ENCODE measurements at places on chromosomes 2 and 18.

- DNase-seq = no peak
Measured at GRCh38 chr18:43442571-43442970, 165.3 kb upstream of the SYT4 start.

DNA sequence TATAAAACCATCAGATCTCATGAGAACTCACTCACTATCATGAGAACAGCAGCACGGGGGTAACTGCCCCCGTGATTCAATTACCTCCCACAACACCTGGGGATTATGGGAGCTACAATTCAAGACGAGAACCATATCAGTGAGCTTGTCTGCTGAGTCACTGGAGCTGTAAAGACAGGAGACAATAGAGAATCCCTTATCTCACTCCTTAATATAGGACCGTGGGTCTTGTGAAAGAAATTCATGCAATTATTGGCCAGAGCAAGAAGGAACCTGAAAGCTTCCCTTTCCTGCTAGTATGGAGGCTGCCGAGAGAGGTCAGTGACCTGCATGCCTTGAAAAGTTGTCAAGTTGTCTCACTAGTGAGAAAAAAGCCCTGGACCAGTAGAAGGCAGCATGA lies 9.5 kb upstream of the TNFAIP6 start:
- no peak for DNase-seq

DNA sequence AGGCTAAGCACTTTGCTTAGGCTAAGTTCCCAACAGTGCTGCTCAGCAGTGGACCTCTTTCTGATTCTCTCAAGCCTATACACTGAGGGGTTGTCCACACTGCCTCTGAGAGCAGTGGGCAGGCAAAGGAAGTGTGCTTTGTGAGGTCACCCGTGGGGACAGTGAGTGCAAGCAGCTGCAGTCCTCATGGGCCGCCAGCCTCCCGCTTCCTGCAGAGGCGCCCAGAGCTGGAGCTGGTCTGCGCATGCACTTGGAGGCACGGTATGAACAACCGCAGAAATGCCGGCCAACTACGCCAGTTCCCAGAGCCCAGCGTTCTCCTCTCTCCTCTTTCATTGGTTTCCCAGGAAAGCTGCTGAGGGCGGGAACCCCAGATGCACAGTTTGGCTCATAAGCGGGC lies 149.5 kb upstream of the DLX2 start:
- DNase-seq = no peak

DNA sequence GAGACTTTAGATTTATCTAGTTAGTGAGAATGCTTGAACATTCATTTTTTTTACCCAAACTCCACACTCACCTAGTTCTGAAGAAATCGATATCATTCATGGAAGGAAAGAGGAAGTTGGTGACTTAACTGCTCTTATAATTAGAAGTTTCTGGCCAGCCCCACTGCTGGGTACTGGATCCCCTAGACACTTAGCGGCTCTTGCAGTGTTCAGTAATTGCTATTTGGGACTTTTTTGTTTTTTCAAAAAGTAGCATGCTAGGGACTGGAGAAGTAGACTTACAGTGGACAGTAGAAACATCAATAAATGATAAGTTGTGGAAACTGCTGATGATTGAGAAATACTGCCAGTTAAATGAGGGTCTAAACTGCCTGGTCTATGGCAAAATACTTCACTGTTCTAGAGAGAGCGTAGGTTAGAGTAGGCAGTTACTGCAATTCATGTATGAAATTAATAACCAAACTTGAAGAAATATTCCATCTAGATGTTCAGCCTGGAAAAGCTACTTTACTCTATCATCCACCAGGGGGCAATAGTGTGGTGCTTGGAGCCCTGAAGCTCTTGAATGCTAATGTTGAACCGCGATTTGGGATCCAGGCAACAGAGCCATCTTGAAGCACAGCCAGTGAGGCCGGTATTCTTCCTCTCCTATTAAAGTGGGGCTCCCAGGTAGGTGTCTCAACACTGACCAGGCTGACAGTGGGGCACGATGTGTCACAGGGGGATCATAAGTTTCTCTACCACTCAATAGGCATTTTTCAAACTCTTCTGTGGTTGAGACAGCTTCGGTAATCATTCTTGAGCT lies 146.1 kb upstream of the SESTD1 start:
- DNase-seq = peak; percentile 23

DNA sequence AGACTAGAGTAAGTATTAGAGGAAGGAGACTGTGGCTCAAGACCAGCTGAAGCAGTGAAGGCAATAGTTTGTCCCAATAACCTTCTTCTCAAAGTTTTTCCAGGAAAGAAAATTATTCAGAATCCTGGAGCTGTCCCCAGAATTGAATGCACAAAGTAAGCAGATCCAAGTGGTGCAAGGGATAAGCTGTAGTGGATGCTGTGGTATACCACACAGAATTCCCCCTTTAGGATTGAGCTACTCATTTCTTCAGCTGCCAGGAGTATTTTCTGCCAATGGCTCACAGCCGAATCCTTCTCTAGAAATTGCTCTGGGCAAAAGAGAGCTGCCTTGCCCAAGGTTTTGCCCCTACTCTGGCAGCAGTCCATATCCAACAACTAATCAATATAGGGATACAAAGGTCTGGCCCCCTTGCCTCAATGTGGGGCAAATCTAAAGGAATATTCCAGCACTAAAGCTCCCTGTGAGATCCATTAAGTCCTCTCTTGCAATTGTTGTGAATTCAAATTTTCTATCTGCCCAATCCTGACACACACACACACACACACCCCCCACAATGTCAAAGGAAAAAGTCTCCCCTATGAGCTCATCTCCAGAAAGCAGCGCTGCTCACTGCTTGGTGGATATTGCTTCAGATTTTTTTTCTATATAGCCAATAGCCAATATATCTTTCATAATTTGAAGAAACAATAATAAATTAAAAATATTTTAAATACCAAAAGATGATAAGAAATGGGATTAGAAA lies 18.4 kb upstream of the TCF7L1 start:
- DNase-seq = no peak

DNA sequence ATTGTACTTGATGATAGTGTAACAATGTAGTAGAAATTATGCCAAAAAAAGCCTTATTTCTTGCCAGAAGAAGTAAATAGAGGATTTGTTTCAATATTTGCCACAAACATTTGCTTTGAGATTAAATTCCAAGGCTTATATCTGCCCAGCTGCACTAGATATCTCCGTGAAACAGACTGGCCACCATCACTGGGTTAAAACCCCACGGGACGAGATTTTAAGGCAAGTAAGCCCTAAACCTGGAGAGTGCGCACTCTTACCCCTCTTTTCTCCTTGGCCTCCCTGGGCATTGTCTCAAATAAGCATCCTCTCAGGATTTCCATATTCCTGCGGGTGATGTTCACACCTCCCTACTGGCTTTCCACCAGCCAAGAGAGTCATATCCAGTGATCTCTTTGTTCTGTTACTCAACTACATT lies 334.4 kb downstream of the AGPS start:
- no peak for DNase-seq

DNA sequence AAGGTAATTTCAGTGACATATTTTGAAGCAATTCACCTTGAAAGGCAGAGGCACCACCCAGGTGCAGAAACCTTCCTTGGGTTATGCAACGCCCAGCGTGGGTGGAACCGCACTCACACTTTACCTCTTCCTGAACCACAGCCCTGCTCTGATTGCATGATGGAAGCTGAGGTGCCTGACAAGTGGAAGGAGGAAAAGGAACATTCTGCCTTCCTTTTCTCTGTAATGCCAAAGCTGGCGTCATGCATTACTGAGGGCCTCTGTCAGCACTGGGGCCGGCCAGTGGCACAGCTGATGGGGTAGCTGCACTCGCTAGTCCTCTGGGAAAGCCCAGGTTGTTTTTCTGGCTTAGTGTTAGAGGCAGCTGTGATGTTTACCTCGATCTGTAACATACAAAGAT lies 266.5 kb downstream of the NEDD4L start:
- DNase-seq = no peak

DNA sequence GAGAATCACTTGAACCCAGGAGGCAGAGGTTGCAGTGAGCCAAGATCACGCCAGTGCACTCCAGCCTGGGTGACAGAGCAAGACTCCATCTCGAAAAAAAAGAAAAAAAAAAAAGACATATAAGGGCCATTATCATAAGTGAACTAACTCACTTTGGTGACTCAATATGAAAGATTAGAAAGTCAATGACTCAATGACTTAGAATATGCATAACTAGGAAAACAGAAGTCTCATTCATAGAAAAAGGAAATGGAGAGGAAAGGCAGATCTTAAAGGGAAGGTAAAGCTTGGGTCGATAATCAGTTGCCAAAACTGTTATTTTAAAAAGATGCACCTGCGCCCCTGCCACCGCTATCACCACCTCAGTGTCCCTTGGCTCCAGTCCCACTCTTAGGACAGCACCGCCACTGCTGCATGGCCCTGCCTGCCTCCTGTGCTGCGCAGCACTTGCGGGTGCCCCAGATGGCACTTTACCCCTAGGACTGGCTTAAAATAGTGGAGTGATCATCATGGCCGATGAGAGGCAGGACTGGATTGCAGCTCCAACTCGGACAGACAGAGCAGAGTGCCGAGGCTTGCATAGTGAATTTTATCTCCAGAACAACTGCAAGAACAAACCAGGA lies 54.7 kb downstream of the INO80D start:
- no peak for DNase-seq

DNA sequence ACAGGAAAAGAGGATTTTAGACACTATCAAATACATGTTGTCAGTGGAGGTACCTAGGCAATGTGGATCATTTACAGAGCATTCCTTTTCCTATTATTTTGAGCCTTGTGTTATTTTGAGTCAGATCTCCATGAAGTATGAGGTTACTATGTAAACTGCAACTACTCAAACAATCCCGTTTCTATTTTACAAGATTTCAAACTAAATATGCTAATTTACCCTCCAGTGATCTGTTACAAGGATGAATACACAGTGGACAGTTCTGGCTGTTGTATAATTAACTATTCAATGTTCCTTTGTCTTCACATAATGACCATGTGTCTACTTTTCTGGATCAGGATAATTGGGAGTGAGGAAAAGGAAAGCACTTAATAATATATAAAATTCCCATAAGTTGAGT lies 4.6 kb downstream of the HOXD1 start:
- DNase-seq = no peak

GRCh38 chr18:41703744-41704530 lies 251.1 kb upstream of the PIK3C3 start:
- DNase-seq = no peak

DNA sequence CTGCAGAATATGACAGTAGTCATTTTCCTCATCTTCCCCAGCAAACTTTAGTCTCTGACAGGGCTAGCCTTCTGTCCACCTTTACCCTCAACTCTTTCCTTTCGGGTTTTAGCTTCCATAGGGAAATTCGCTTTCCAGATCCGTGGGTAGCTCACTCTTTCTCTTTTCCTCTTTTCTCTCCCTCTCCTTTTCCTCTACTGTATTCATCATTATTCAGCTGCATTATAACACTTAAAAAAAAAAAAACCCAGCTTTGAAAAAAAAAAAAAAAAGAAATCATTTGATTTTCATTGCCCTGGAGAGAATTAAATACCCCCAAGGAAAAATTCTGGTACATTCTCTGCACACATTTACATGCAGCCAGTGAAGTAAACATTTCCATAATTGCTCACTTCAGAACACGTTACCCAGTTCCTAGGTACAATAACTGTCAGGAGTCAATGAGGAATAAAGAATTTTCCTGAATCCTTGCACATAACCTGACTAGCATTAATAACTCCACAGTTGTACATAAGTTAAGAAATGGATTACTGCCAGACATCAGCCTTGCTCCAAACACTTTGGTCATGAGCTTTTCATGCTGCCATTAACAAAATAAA lies 63.5 kb downstream of the ZNF521 start:
- no peak for DNase-seq

- no peak for DNase-seq
Measured at GRCh38 chr18:54506516-54507261, 84.4 kb upstream of the DYNAP start.

Measured in AG09319 (cell line).